OCI-LY7 (cell line): ENCODE measurements at places on chromosomes 1 and 21. TPM values are rescaled to one million over a fixed set of nuclear protein-coding genes. Genes with fewer than 3 reads are reported as not detected.

DNA sequence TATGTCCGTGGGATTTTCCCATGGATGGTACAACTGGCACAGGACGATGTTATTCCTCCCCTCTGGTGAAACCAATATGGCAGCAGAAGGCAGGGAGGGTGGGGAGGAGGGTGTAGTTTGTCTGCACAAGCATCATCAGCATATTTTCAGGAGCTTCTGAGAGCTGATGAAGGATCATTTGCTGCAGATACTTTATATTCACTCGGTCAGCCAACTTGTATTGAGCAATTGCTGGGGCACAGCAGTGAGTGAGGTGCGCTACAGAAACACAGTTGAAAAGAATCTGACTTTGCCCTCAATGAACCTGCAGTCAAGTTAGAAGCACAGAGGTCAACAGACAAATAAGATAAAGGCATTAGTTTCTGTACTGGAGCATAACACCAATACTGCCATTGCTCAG is 13.0 kb downstream of the PKP1 start:
- no peak for DNase-seq

GRCh38 chr21:15755125-15755524 is 25.3 kb downstream of the USP25 start:
- no peak for DNase-seq

IGSF3 gene
- total RNA-seq = not detected in 2 replicates

DNA sequence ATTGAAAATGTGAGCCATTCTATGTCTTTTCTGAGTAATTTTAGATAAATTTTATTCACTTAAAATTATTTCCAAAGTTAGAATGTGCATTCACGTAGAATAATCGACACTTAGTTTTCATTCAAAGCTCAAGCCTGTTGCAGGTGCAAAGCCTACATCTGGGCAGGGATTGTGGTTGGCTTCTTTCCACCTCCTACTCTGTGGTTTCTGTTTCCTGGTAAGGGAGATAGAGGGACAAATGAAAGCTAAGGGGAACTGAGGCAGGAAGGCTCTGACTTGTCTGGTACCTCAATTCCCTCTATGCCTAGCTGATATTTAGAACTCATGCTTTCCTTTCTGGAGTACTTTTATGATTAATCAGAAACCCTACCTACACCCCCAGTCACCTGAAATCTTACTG is 251.2 kb upstream of the DPYD start:
- no peak for DNase-seq

GRCh38 chr1:21932127-21932526 is 5.0 kb downstream of the HSPG2 start:
- DNase-seq = no peak

KRTAP19-1 gene
- not detected in 2 replicates for total RNA-seq

DNA sequence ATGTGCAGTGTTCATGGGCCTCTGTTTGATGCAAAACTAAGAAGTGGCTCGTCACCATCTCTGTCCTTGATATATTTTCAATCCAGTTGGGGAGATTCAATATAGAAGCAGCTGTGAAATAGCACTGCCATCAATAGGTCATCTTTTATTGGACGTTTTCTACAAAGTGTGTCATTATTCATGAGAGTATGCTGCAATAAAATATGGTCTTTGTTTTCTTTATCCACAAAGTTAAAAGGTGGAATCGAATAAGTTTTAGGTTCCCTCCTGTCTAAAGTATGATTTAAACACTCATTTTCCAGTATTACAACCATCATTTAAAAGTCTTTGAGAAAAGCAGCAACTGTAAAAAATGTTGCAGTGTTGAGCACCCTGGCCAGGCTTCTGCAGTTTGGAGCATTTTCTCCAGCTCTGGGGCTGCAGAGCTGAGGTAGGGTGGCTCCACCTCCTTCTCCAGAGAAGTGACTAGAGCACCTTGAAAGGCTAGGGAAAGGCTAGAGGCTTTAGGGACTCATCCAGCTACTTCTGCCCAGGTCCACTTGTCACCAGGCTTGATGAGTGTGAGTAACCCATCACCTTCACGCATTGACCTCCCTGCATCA is 56.5 kb upstream of the DNAH14 start:
- no peak for DNase-seq

- DNase-seq = no peak
These were observed 118.1 kb upstream of the TMPRSS2 start for GRCh38 chr21:41626021-41626420.

- no peak for DNase-seq
These were observed 13.8 kb downstream of the RASSF5 start for GRCh38 chr1:206521127-206521526.

GRCh38 chr1:115332813-115333608 is 5.0 kb downstream of the NGF start:
- no peak for DNase-seq

- DNase-seq = no peak
These were observed 83.4 kb upstream of the ABCD3 start for GRCh38 chr1:94334764-94335163.

- no peak for DNase-seq
These were observed 230.4 kb downstream of the DNM3 start for GRCh38 chr1:172071746-172072145.
